ENCODE measurements at places on chromosomes 5 and 9.

- DNase-seq, result no peak
Measured at GRCh38 chr9:99437145-99437544, 215.1 kb downstream of the SEC61B start.

GRCh38 chr5:12658871-12659446, 754.7 kb upstream of the CTNND2 start:
- no peak for DNase-seq

DNA sequence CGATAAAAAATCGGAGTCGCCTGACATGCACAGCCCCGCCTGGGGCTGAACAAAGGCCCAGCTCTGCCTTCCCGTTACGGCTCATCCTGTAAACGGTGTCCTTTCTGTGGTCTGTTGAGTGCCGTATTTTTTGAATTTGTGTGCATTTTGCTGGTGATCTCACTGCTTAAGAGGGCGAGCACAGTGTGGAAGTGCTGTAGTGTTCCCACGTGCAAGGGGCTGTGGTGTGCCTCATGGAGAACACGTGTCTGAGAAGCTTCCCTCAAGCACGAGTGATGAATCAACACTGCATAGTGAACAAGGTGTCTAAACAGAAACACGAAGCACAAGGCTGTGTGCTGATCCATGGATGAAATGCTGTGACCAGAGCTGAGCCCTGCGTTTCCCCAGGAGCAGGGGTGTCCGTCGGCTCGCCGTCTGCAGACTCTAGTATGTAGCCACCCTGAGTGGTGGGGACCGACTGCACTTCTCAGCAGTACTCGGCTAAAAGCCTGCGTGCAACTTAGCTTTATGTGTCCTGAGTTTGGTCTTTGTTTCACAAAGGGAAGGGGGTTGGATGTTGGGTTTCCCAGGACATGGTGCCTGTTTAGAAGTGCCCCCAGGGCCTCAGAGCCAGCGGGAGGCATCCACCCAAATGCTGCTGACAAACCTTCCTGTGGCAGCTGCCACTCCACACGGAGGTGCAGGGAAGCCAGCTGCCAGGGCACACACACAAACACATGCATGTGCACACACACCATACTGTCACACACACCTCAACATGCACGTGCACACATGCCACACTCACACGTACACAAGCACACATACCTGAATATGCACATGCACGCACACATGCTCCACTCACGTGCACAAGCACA, 77.2 kb upstream of the IRX4 start:
- no peak for DNase-seq

GRCh38 chr5:88826646-88827585, 56.1 kb downstream of the MEF2C start:
- DNase-seq, result no peak

DNA sequence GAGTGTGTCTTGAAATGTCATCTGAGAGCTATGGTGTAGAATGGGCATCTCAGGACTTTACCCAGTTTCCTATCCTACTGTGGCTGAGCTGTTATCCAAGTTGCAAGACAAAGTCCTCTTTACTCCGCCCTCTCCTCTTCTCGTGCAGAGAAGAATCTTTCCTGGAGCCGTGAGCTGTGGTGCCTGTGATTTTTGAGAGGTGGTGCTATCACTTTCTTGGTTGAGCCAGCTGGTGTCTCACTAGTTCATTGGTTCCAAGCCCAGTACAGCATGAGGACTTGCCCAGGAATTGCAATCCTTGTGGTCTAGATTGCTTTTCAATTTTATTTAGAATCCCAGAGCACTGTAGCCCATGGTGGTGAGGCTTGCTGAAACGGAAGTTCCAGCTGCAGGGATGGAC, 2300.3 kb downstream of the MAT2B start:
- DNase-seq, result no peak

- no peak for DNase-seq
Measured at GRCh38 chr9:69433392-69433791, 108.4 kb downstream of the ENTREP1 start.

DNA sequence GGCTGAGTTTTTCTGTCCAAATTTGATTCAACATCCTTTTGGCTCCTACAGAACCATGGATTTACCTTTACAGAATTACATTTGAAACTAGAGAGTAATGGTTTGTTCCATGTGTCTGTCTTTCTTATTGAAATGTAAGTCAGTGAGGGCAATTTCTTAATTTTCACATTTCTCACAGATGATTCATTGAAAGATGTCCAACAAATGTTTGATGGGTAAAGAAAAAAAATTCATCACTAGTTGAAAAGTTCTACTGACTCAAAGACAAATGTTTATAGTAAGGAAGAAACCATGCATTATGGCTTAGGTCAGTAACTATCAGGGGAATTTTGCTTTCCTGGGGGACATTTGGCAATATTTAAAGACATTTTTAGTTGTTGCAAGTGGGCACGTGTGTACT, 131.6 kb upstream of the TRPM3 start:
- no peak for DNase-seq

- DNase-seq, result no peak
Measured at GRCh38 chr9:123860603-123861002, 69.3 kb downstream of the DENND1A start.

DNA sequence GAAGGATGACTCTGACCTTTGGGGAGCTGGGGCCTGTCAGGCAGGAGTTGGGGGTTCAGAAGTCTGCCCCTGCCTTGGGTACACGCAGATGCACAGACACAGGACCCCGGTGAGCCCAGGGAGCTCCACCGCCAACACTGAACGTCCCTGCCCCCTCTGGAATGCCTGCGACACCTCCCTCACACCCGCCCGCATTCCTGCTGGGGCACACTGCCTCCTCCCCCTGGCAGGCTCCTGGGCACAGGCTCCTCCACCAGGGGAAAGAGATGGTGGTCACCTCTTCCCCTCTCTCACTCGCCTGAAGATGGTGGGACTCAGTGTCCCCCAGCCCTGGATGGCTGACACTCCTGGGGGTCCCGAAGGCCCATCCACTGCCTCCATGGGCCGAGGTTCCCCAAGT, 12.0 kb downstream of the CRB2 start:
- no peak for DNase-seq

DNA sequence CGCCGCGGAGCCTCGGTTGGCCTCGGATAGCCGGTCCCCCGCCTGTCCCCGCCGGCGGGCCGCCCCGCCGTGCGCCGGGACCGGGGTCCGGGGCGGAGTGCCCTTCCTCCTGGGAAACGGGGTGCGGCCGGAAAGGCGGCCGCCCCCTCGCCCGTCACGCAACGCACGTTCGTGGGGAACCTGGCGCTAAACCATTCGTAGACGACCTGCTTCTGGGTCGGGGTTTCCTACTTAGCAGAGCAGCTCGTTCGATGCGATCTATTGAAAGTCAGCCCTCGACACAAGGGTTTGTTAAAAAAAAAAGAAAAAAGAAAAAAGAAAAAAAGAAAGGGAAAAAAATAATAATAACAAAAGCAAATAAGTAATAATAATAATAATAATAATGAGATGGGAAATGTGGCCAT, 112.8 kb downstream of the GCNT1 start:
- no peak for DNase-seq

GRCh38 chr5:76166886-76167576, 83.8 kb downstream of the SV2C start:
- DNase-seq, result no peak

DNA sequence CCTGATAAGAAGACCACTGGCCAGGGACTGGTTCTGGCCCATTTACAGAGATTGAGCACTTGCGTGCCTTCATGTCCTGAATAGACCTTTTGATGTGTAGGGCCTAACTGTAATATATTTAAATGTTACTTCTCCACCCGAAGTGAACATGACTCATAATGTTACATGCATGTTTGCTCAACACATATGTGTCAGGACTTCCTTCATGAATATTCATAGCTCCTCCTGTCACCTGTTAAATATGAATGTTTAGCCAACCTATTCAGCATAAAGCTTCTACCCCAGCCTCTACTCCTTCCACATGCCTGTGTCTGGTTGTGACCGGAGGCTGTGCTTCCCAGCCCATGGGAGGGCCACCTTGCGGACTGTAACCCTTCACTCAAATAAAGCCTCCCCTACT, 457.5 kb downstream of the IRX1 start:
- no peak for DNase-seq

GRCh38 chr5:36041537-36041845, 25.2 kb downstream of the UGT3A2 start:
- no peak for DNase-seq

GRCh38 chr5:146707316-146707715, 171.2 kb downstream of the PPP2R2B start:
- DNase-seq, result no peak

DNA sequence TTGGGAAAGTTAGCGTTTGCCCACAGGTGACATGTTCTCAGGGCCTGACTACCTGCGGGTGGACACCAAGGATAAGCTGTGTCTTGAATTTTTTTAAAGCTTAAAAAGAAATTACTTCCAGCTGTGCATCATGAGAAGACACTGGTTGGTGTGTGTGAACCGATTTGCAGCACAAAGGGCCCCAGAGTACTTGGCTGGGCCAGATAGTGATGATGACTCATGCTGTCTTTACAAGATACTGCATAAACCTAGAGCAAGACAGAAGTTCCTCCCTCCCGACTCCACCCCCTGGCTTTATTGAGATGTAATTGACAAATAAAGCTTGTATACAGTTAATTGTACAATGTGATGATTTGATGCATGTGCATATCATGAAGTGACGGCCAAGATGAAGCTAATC, 212.8 kb downstream of the NXNL2 start:
- no peak for DNase-seq

- no peak for DNase-seq
Measured at GRCh38 chr5:124330595-124331220, 415.7 kb downstream of the ZNF608 start.

DNA sequence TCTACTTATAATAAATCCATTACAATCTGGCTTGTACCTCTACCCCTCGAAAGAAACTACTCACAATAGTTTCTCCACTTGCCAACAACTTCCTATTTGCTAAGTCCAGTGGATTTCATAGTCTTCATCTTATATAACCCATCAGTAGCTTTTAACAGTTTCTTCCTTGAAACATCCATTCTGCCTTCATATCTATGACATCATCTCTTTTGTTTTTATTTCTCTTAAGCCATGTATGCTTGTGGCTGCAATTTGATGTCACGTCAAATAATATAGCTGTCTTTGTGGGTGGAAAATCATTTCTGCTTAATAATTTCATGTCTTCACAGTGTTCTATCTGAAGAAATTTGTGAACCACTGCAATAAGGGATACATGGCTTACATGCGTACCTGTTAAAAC, 77.5 kb upstream of the GRHPR start:
- no peak for DNase-seq

GRCh38 chr5:22056601-22057000, 796.5 kb downstream of the CDH12 start:
- no peak for DNase-seq

GRCh38 chr9:4654084-4654483, 8.0 kb upstream of the PLPP6 start:
- no peak for DNase-seq

DNA sequence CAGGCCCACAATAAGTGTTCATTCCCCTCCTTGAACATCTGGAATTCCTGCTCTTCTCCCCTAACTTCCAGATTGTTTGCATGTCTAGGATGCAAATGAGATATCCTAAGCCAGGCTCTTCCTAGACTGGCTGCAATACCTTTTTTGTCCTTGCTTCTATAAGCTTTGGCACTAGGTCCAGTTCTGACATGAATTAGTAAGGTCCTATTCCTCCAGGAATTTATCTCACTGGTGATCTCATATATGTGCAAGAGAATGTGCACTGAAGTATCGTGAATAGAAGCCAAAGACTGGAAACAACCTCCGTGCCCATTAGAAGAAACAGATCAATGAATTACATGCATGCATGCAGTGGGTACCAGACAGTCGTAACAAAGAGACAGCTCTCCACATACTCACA, 25.2 kb downstream of the DUSP1 start:
- DNase-seq, result no peak

DNA sequence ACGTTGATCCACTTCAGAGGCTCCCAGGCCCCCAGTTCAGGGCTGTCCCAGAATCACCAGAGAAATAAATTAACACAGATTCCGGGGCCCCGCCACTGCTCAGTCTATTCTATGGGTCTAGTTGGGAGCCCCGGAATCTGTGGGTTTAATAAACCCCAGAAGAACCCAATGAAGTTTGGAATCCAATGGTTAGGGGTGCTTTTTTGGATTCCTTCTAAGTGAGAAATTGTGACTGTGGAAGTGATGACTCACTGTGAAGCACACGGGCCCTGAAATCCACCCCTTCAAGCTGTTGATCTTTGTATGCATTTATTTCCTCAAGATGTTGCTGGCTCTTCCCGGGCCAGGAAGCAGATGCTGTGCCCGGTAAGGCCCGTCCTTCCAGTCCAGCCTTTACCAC, 57.3 kb upstream of the SLC28A3 start:
- DNase-seq, result no peak

DNA sequence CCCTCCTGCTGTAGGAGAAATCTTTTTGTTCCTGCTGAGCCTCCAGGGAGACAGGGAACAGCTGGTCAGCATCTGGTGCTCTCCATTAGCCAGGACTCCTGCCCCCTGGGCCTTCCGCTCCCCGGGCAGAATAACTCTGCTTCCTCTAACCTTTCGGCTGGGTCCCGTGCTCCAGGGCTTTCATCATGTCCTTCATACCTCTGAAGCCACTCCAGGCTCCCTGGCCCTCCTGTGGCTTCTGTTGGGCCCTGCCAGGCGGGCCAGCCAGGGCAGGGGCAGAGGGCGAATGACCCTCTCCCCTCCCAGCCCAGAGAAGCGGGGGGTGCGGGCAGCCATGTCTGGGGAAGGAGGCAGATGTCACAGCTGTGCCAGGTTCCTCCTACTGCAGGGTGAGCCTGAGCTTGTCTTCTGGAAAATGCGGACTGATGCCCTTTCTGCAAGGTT, 81.7 kb upstream of the LMX1B start:
- DNase-seq, result no peak

GRCh38 chr9:136283291-136284235, 20.3 kb downstream of the CCDC187 start:
- peak; percentile 54 for DNase-seq

- DNase-seq, result no peak
Measured at GRCh38 chr9:126420643-126421564, 94.3 kb downstream of the MVB12B start.

DNA sequence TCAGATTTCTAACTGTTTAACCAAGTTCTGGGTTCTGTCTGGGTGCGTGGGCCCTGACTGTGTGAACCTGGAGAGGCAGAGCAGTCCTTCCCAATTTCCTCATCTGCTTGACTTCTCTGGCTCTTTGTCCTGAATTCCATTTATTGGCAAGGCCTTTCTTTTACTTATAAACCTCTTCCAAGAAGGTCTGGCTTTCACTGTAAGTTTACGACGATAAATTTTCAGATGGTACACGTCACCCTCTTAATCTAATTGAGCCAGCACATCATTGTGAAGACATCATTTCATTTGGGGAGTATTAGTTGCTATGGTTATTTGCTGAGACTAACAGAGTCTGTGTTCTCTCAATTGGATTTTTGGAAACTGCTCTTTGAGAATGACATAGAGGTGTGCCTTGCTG, 92.4 kb downstream of the ARHGAP26 start:
- DNase-seq, result no peak

DNA sequence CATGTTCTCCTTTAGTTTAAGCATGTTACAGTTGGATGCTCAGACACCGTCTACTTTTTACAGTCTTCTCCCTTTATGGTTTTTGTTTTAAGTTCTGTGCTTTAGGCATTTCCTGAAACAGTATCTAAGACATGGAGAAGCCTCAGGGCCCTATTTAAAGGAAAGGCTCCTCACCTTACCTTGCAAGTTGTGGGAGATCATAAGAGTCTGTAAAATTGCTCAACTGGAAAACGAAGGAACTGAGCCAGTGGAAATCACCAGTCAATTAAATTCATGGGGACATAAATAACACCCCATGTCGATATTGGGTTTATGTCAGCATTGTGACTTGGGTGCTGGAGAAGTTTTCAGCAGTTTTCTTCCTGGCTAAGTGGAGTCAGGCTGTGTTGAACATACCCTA, 239.2 kb downstream of the KIF4B start:
- no peak for DNase-seq
